Naive thymus-derived CD4-positive, alpha-beta T cell (primary cell): ENCODE measurements at places on chromosomes 12 and 14. TPM values are rescaled to one million over a fixed set of nuclear protein-coding genes. Genes with fewer than 3 reads are reported as not detected.

The BIN2 gene
- total RNA-seq, result 249 TPM

GRCh38 chr14:90428676-90429075, 31.8 kb downstream of the CALM1 start:
- H3K4me1 ChIP-seq, result no peaks in the 10 kb centered on the region
- no peak overlapping the region for H3K4me3 ChIP-seq
- DNase-seq, result no peak
- H3K27ac ChIP-seq, result no peak overlapping the region
- no peaks in the 10 kb centered on the region for H3K36me3 ChIP-seq

GRCh38 chr14:59190372-59190771, 1.9 kb downstream of the DAAM1 start:
- H3K27ac ChIP-seq, result peak overlapping the region; percentile 91
- H3K4me1 ChIP-seq, result peaks cover 10% of the 10 kb centered on the region
- DNase-seq, result no peak
- H3K36me3 ChIP-seq, result no peaks in the 10 kb centered on the region
- peak overlapping the region; percentile 93 for H3K4me3 ChIP-seq
- H3K27me3 ChIP-seq, result no peaks in the 10 kb centered on the region

The NRIP2 gene
- total RNA-seq, result not detected

DNA sequence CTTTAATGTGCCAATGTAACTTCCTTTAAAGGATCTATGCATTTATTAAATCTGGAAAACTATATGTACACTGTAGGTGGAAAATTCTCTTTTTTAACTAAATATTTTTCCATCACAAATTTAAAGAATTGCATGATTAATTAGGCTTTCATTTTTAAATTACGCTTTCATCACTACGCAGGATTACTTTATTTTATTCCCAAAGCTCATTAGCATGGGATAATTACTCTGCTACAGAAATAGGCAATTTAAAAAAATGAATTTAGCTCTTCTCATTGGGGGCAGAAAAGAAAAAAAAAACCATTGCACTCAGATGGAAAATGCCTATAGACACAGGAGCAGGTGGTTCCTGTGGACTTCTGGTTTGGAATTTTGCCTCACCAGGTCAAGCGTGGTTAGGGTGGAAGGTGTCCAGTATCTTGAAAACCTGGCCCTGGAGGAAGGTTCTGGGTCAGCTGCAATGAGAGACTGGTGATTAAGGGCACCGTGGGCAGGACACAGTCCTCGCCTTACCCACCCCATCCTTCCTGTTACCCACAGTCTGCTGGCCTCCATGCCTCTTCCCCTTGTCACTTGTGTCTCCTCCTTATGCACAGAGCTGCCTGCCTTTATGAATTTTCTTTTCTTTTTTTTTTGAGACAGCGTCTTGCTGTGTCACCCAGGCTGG, 17.3 kb upstream of the RIN3 start:
- no peak for DNase-seq
- H3K27ac ChIP-seq, result no peak overlapping the region
- no peak overlapping the region for H3K4me3 ChIP-seq
- no peaks in the 10 kb centered on the region for H3K4me1 ChIP-seq
- no peaks in the 10 kb centered on the region for H3K36me3 ChIP-seq
- no peaks in the 10 kb centered on the region for H3K27me3 ChIP-seq

The GALNT8 gene
- 0.78 TPM for total RNA-seq

The FLRT2 gene
- total RNA-seq, result not detected in 2 replicates

DNA sequence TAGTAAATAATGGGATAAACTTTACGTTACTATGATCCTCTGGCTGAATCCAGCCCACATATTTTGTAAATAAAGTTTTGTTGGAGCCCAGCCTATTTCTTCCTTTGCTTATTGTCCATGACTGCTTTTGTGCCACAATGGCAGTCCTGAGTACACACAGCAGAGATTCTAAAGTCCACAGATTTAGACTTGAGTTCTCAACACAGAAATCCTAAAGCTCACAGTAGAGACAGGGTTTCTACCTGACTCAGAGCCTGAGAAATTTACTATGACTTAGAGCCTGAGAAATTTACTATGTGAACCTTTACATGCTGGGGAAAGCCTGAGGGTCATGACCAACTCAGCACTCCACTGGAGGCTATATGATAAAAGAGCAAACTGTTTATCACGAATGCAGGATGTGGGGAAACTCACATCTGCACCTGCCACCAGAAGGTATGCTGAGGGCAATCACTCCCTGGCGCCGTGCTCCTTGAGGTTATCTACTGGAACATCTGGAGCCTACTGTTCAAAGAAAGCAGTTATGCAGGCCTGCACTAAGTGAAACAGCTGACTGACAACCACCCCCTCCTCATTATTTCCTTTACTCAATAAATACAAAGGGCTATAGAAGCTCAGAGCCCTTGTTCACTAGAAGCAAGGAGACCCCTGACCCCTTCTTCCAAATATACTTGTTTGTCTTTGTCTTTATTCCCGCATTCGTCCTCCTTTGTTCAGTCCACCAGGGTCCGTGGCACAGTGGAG, 52.6 kb upstream of the BICD1 start:
- H3K36me3 ChIP-seq, result no peaks in the 10 kb centered on the region
- H3K27ac ChIP-seq, result no peak overlapping the region
- H3K4me3 ChIP-seq, result no peak overlapping the region
